Stimulated activated naive CD8-positive, alpha-beta T cell treated with anti-CD3 and anti-CD28 coated beads, Interleukin-15, Interleukin-2, amounts not matched to agents 100 U/mL and 50 U/mL, for 24 hours (primary cell): ENCODE measurements at places on chromosomes 3 and 15.

GRCh38 chr15:67039384-67040075, 25.9 kb upstream of the SMAD3 start:
- DNase-seq, result no peak

DNA sequence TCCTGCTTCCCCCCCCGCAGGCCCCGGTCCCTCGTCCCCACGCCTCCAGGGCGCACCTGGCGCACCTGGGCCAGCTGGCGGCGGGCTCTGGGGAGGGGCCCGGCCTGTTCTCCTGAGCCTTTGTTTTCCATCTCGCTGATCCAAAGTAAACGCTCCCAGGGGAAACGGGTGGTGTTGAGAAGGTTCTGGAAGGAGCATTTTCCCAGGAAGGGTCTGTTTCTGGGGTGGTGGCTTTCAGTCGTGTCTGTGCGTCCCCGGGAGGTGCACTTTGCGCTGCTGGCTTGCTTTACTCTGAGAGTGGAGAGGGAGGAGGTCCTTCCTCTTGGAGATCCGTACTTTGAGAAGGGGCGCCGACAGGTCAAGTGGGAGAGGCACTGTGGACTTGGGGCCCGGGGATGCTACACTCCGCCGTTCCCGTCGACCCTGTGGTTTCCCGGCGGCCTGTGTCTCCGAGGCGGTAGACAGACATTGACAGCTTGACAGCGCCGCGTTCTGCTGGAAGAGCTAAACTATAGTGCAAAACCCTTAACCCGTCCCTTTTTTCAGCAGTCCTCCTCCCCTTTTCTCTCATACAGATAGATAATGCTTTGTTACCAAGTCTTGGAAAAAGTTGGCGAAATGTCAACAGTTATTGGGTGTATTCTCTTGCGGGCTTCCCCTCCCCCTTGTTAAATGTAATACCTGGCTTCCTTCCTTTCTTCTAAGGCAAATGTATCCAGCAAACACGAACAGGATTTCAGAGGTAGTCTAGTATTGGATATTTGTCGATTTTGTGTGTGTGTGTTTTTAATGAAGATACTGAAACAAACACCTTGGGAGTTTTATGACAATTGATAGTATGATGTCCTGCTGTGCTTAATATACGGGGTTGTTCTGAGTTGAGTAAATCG, 6.5 kb downstream of the TPM1 start:
- DNase-seq, result peak; percentile 48

DNA sequence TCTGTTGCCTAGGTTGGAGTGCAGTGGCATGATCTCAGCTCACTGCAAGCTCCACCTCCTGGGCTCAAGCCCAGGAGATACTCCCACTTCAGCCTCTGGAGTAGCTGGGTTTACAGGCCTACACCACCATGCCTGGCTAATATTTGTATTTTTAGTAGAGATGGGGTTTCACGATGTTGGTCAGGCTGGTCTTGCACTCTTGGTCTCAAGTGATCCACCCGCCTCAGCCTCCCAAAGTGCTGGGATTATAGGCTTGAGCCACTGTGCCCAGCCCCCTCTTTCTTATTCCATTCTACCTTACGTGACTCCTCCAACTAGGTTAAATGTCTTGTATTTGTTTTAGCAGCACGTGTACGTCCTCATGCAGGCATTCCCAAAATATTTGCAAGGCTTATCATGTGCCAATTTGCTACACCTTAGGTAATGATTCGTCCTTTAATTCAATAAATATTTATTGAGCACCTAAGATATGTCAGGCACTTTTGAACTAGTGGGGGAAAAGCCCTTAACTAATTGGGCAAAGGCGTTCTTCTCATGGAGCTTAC, 14.9 kb upstream of the MAGI1 start:
- no peak for DNase-seq

GRCh38 chr3:156533205-156533604, 21.7 kb downstream of the SSR3 start:
- no peak for DNase-seq

GRCh38 chr3:165193366-165194254, 2.6 kb downstream of the SLITRK3 start:
- DNase-seq, result no peak

DNA sequence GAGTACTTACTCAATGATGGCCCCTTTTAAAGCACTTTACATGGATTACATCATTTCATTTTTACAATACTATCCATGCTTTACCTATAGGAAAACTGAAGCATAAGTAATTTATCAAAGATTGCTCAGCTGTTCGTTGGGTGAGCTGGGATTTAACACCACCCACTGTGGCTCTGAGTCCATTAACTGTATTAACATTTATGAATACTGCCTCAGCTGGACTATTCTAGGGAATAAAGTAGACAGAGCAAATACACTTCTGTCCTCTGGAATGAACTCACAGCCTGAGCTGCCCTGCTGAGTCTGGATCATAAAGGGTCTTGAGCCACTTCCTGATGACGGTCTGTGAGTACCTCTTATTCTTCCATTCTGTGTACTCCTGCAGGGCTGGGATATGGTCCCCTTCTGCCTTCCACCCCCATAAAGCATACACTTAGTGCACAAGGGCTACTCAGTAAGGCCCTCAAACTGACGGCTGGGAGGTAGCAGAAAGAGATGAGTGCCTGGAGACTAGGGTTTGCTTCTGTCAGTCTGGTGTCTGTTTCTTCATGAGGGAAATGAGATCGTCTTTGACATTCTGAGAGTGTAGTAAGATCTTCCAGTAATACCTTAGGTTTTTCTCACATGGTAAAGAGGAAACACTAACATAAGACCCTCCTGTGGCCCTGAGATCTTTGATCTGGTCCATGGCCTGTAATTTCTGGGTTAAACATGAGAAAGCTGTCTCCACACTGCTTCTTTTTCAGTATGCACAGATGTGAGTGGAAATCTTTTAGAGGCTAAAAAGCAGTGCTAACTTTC, 12.6 kb upstream of the ST6GAL1 start:
- DNase-seq, result no peak

DNA sequence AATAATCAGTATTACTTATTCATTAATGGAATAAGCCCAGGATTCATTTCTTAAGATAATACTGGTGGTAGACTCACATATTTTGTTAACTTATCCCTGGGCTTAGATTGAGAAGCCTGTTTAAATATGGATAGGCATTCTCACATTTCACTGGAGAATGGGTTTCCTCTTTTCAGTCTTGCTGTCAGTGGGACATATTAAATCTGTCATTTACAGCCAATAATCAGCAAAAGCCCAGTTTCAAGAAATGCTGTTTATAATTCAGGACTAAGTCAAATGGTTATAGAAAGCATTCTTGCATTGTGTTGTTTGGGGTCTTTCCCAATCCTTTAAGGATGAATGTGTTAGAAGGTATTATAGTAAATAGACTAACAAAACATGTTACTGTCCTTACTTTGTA, 143.7 kb upstream of the NAALADL2 start:
- no peak for DNase-seq

GRCh38 chr3:31077021-31077601, 182.7 kb upstream of the GADL1 start:
- peak; percentile 43 for DNase-seq

GRCh38 chr3:50125541-50126286, 29.4 kb upstream of the SEMA3F start:
- DNase-seq, result no peak

DNA sequence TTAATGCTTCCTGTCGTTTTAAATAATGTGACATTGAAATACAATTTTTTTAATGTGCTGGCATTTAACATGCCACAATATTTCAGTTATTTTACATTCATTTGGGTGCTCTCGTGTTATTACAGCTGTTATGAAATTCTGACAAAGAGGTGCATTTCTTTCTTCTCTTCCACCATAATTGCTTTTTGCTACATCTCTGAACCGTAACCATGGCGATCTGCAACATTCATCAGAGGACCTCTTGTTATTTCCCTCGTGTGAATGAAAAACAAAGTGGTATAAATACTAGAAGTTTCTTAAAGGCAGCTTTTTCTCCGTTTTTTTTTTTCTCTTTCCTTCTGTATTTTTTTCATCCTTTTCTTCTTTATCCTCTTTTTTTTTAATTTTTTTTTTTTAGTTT, 316.4 kb downstream of the MCTP2 start:
- no peak for DNase-seq

GRCh38 chr15:36363335-36363734, 216.1 kb upstream of the CDIN1 start:
- no peak for DNase-seq

GRCh38 chr3:47251689-47252088, 30.9 kb downstream of the KIF9 start:
- no peak for DNase-seq

DNA sequence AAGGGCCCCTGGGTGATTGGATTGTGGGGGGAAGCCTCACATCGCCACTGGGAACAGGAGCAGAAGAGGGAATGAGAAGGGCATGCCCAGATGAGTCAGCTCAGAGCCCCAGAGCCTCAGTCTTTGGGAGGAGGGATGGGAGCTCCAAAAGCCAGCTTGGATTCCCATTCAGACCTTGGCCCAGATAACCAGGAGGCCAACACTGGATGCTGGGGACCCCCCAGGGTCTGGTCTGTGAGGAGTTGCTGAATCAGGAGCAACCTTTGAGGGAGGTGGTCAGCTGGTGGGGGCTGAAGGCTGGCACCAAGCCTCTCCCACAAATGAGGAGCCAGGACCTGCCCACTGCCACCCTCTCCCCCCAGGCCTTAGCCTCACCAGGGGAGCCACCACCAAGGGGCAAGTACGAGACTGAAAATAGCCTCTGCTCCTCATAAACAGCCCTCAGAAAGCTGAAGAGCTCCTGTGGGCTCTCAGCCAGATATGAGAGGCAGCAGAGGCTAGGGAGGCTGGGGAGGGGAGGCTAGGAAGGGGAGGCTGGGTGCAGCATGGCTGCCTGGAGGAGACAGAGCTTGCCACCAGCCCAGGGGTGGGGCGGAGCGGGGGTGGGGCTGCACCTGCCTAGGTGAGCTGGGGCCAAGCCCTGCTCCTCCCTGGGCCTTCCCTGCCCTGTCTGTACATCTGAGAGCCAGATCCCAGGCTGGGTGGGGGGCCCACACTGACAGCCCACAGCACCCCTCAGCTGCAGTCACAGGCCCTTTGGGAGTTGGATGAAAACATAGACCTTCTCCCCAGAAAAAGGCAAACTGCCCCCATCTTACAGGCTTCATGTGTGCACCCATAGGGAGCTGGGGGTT, 99.8 kb downstream of the SEC22A start:
- DNase-seq, result no peak

DNA sequence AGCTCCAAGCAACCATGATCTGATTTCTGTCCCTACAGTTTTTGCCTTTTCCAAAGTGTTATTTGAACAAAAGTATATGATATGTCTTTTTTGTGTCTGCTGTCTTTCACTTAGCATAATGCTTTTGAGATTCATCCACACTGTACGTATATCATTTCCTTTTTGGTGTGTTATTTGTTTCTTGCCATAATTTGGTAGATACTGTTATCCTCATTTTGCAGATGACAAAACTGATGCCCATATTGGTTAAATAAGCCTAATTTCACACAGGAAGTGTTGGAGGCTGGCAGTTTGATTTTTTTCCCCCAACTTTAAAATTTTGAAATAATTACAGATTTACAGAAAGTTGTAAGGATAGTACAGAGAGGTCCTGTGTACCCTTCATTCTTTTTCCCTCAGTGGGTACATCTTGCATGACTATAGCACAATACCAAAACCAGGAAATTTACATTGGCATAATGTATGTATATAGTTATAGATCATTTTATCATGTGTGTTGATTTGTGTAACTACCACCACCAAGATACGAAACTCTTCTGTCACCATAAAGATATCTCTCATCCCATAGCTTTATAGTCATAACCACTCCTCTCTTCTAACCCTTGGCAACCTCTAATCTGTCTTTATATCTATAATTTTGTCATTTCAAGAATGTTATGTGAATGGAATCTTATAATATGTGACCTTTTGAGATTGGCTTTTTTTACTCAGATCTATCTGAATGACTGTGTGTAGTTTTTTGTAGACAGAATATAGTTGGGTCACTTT, 55.6 kb downstream of the RASA2 start:
- no peak for DNase-seq

- DNase-seq, result no peak
Observed at GRCh38 chr3:126464494-126464893, 11.2 kb downstream of the ZXDC start.

DNA sequence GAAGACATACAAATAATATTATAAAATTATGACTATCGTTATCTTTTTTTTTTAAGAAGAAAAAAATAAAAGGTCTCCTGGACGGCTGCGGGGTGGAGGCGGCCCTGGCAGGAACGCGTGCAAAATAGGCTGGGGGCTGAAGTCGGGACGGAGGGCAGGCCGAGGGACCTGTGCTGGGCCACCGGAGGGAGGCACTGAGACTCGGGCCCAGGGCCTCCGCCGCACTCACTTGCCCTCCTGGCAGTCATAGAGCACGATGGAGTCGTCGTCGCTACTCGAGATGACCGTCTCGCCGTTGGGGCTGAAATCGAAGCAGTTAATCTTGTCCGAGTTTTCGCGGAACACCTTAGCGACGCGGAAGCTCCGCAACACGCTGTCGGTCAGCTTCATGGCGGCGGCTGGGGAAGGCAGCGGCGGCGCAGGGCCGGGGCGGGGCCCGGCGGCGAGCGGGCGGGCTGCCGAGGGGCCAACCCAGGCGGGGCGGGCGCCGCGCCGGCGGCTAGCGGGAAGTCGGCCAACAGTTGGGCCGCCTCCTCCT, 408 bp downstream of the WDR82 start:
- DNase-seq, result no peak

GRCh38 chr3:153273217-153273616, 111.2 kb downstream of the RAP2B start:
- no peak for DNase-seq

GRCh38 chr15:57445872-57446271, 69.6 kb downstream of the CGNL1 start:
- DNase-seq, result no peak

- DNase-seq, result no peak
Observed at GRCh38 chr3:122427857-122428471, 12.1 kb upstream of the WDR5B start.

DNA sequence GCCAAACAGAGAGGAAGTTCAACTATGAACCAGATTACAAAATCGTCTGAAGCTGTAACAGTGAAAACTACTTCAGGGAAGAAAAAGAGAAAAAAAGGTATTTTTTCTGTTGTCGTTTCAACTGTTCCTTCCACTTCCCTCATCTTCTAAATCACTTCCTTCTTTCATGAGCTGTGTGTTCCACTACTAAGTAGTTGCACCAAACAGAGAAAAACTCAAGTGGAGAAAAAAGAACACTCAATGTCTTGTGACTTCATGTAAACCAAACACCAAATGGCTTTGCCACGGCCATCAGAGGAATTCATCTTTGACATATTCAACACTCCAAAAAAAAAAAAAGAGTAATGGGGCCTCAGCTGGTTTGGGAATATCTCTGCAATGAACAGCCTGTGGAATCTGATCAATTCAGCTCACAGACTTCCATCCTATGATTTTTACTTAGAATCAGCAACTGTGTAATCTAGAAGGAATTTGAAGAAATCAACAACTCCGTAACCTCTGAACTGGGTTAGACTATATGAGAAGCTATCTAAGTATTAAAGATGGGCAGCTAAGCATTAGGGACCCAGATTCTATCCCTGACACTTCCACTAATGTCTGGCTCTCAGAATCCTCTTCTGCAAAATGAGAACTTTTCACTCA, 47.5 kb upstream of the RNF7 start:
- no peak for DNase-seq
